ENCODE measurements at places on chromosomes 4 and X.

- no peaks in the 10 kb centered on the region for H3K4me1 ChIP-seq
- no peak overlapping the region for H3K4me3 ChIP-seq
- H3K36me3 ChIP-seq: no peaks in the 10 kb centered on the region
- H3K27me3 ChIP-seq: no peaks in the 10 kb centered on the region
- H3K27ac ChIP-seq: no peak overlapping the region
Measured at GRCh38 chrX:152989292-152989658, 4.6 kb downstream of the PNMA5 start.

- peaks cover 27% of the 10 kb centered on the region for H3K4me1 ChIP-seq
- H3K4me3 ChIP-seq: no peak overlapping the region
- H3K36me3 ChIP-seq: no peaks in the 10 kb centered on the region
Measured at GRCh38 chrX:47585273-47585672, 3.0 kb downstream of the TIMP1 start.

DNA sequence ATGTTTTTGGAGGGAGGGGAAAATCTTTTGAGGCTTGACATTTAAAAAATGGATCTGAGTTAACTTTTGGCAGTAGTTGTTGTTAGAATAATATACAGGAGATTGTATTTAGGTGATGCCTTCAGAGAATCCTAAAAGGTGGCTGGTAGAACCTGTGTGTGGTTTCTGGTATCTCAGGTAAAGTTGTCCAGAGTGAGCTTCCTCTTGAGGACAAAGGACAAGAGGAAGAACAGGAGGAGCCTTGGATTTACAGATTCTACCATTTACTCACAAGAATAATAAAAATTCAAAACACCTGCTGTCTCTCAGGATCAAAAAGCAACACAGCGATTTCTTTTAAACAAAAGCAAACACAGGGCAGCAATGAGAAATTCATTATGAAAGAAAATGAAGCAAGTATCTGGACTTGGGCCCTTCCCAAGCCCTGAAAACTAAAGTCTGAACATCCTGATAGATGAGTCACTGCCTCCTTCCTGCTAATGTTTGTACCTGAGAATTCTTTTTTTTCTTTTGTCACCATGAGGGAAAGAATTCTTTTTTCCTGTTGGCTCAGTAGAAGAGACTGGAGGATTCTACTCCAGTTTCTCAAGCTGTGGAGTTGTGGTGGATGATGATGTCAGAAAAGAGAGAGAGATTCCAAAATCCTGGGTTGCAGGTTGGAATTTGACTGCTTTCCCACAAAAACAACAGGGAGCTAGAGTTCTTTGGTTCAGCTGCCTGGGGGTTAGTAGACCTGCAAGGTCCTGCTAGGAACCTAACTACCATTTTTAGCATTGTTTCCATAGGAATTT is 31.5 kb upstream of the RAPGEF2 start:
- no peaks in the 10 kb centered on the region for H3K27me3 ChIP-seq
- H3K4me3 ChIP-seq: no peak overlapping the region
- no peaks in the 10 kb centered on the region for H3K4me1 ChIP-seq
- no peak overlapping the region for H3K27ac ChIP-seq
- H3K36me3 ChIP-seq: peaks cover 2% of the 10 kb centered on the region
- no peak for DNase-seq

DNA sequence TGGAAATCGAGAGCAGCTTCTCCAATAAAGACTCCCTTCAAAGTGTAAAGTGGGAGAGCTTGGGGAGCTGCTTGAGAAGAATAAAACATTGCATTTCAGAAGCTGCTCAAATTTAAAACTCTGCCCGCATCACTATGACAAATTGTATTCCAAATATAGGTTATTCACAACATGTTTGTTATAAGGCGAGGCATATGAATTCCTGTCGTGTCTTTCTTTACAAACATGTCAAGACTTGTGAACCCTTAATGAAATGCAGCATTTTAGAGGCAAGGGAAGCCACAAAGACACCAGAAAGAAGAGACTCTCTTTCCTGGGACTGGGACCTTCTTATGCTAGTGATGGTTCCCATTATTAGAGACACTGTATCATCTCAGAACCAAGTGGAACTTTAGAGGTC is 311.2 kb downstream of the DHX15 start:
- H3K27ac ChIP-seq: no peak overlapping the region
- no peaks in the 10 kb centered on the region for H3K36me3 ChIP-seq
- H3K4me3 ChIP-seq: no peak overlapping the region
- no peaks in the 10 kb centered on the region for H3K27me3 ChIP-seq
- DNase-seq: no peak

DNA sequence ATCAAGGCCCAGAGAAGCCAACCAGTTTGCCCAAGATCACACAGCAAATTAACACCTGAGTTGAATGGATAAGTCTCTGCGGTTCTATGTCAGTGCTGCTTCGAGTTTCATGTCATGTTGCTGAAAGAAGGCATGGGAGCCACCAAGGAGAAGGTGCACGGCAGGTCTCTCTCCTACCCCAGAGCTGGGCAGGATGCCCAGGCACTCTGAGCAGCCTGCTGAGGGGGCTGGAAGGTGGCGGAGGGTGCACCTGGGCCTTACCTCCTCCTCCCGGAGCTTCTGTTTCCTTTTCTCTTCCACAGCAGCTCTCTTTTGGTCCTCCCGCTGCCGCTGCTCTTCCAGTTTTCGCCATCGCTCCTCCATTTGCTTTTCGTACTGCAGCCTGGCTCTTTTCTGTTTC is 53.6 kb downstream of the MAP7D2 start:
- no peak for DNase-seq
- H3K36me3 ChIP-seq: no peaks in the 10 kb centered on the region
- no peaks in the 10 kb centered on the region for H3K27me3 ChIP-seq
- H3K27ac ChIP-seq: no peak overlapping the region
- no peaks in the 10 kb centered on the region for H3K4me1 ChIP-seq
- H3K4me3 ChIP-seq: no peak overlapping the region

- peaks cover 6% of the 10 kb centered on the region for H3K27me3 ChIP-seq
- H3K4me3 ChIP-seq: no peak overlapping the region
- no peak overlapping the region for H3K27ac ChIP-seq
- no peak for DNase-seq
- H3K36me3 ChIP-seq: no peaks in the 10 kb centered on the region
Measured at GRCh38 chr4:71156616-71157015, 163.2 kb downstream of the DCK start.

- no peaks in the 10 kb centered on the region for H3K36me3 ChIP-seq
- H3K4me3 ChIP-seq: no peak overlapping the region
- no peak for DNase-seq
- H3K4me1 ChIP-seq: no peaks in the 10 kb centered on the region
- H3K27ac ChIP-seq: no peak overlapping the region
Measured at GRCh38 chr4:112807083-112807482, 170.1 kb downstream of the LARP7 start.

DNA sequence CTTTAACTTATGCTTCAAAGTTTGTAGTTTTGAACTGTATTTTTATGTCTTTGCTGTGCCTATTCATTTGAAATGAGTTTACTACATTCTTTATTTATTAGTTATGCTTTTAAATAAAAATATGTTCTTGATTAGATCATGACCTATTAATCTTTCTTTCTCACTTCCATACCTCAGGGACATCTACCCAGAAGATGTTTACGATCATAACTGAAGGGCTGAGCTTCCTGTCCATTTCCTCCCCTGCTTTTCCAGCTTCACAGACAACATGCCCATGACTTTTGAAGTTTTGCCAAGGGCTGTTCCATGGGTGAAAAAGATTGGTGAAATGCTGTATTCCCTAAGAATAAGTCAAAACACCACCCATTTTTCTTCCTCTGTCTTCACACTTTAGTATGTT is 99.7 kb upstream of the DDIT4L start:
- no peaks in the 10 kb centered on the region for H3K36me3 ChIP-seq
- no peak overlapping the region for H3K27ac ChIP-seq
- DNase-seq: no peak

GRCh38 chrX:153614818-153615217 is 15.9 kb upstream of the CCNQ start:
- H3K36me3 ChIP-seq: peaks cover 4% of the 10 kb centered on the region
- H3K4me1 ChIP-seq: no peaks in the 10 kb centered on the region
- H3K27me3 ChIP-seq: peaks cover 8% of the 10 kb centered on the region
- H3K27ac ChIP-seq: no peak overlapping the region

- DNase-seq: no peak
- no peak overlapping the region for H3K4me3 ChIP-seq
- no peaks in the 10 kb centered on the region for H3K27me3 ChIP-seq
- H3K36me3 ChIP-seq: no peaks in the 10 kb centered on the region
Measured at GRCh38 chr4:85391589-85392410, 83.2 kb upstream of the ARHGAP24 start.

DNA sequence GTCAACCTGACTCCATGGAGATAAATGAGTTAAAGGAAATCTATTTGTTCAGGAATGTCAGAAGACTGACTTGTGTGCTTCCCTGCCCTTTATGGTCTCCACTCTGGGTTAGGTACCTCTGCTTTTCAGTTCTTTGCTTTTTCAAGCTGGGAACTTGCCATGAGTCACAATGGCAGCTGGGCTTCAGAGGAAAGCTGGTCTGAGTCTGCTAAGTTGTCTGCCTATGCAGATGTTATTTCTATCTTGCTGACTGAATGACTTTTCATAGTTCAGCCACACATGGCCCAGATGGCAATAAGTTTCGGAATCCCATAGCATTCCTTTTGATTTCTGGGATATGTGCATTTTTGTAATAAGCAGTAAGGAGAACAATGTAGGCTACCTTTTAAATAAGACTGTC is 337.9 kb upstream of the FGF13 start:
- H3K36me3 ChIP-seq: no peaks in the 10 kb centered on the region
- H3K27ac ChIP-seq: no peak overlapping the region
- no peak overlapping the region for H3K4me3 ChIP-seq
- no peak for DNase-seq

- no peak for DNase-seq
- H3K4me3 ChIP-seq: no peak overlapping the region
- peaks cover 44% of the 10 kb centered on the region for H3K4me1 ChIP-seq
- no peaks in the 10 kb centered on the region for H3K27me3 ChIP-seq
- H3K36me3 ChIP-seq: peaks cover 1% of the 10 kb centered on the region
Measured at GRCh38 chr4:101158134-101158482, 189.2 kb downstream of the PPP3CA start.

GRCh38 chr4:103634236-103634635 is 85.5 kb downstream of the TACR3 start:
- DNase-seq: no peak
- H3K36me3 ChIP-seq: no peaks in the 10 kb centered on the region
- H3K27ac ChIP-seq: no peak overlapping the region
- no peak overlapping the region for H3K4me3 ChIP-seq

DNA sequence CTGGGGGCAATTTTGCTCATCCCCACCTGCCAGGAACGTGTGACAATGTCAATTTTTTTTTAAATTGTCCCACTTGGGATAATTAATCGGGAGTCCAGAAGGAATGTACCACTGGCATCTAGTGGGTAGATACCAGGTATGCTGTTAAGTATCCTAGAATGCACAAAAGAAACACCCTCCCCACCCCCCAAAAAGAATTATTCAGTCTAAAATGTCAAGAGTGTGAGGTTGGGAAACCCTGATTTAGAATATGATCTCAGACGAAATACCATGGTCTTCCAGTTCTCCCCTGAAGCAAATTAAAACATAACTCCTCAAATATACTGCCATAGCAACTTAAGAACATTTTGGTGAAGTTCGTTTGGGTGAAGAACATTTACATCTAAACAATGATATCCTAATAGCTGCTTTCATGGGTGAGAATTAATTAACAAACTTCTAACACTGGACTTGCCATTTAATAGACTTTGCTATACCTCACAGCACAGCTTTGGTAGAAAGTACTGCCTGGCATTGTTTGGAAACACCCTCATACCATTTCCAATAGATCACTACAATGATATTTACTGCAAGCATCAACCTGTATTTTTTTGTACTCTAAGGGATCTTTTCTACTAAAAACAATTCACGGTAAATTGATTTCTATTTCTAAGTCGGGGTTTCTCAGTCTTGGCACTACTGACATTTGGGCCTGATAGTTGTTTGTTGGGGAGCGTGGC is 36.5 kb downstream of the SH3RF1 start:
- H3K27ac ChIP-seq: no peak overlapping the region
- no peaks in the 10 kb centered on the region for H3K36me3 ChIP-seq
- H3K27me3 ChIP-seq: peaks cover 48% of the 10 kb centered on the region
- H3K4me3 ChIP-seq: no peak overlapping the region

- peaks cover 6% of the 10 kb centered on the region for H3K36me3 ChIP-seq
- H3K27me3 ChIP-seq: no peaks in the 10 kb centered on the region
- H3K4me1 ChIP-seq: no peaks in the 10 kb centered on the region
- no peak for DNase-seq
Measured at GRCh38 chrX:19958552-19959486, 32.0 kb downstream of the BCLAF3 start.

GRCh38 chr4:16608123-16608522 is 290.3 kb downstream of the LDB2 start:
- H3K4me1 ChIP-seq: no peaks in the 10 kb centered on the region
- DNase-seq: no peak
- H3K27me3 ChIP-seq: no peaks in the 10 kb centered on the region
- H3K27ac ChIP-seq: no peak overlapping the region
- no peaks in the 10 kb centered on the region for H3K36me3 ChIP-seq

DNA sequence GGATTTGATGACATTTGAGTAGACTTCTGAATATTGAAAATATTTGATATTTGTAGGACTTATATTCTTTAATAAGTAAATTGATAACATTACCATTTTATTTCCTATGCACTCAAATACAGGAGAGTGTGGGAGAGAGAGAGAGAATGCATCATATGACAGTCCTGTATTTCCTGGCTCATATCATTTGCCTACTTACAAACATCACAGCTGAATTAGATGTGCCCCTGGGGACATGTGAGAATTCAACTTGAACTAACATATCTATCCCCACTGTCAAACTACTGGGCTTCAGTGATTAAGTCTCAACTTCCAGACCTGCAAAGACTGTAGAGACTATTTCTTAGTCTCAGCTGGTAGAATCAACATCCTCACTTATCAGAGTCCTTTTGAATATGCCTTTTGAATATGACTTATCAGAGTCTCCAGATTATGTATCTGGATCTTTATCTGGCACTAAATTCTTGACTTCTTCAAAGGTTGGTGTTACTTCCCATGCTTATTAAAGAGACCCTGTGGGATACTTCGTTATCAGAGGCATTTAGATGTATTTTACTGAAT is 75.5 kb downstream of the PABPC4L start:
- no peak for DNase-seq
- H3K27me3 ChIP-seq: no peaks in the 10 kb centered on the region
- no peak overlapping the region for H3K4me3 ChIP-seq
- no peaks in the 10 kb centered on the region for H3K36me3 ChIP-seq

GRCh38 chr4:78659264-78659663 is 107.7 kb downstream of the ANXA3 start:
- H3K36me3 ChIP-seq: no peaks in the 10 kb centered on the region
- no peak overlapping the region for H3K4me3 ChIP-seq
- peaks cover 6% of the 10 kb centered on the region for H3K27me3 ChIP-seq
- peaks cover 17% of the 10 kb centered on the region for H3K4me1 ChIP-seq
- no peak for DNase-seq
- no peak overlapping the region for H3K27ac ChIP-seq

- DNase-seq: no peak
- H3K27me3 ChIP-seq: peaks cover 26% of the 10 kb centered on the region
- H3K36me3 ChIP-seq: peaks cover 1% of the 10 kb centered on the region
Measured at GRCh38 chr4:26464420-26465095, 25.7 kb downstream of the CCKAR start.

- peaks cover 13% of the 10 kb centered on the region for H3K36me3 ChIP-seq
- no peaks in the 10 kb centered on the region for H3K27me3 ChIP-seq
- peak overlapping the region; percentile 1 for H3K4me3 ChIP-seq
Measured at GRCh38 chrX:72107320-72107719, 24.4 kb downstream of the RTL5 start.

- H3K4me3 ChIP-seq: no peak overlapping the region
- H3K27me3 ChIP-seq: peaks cover 36% of the 10 kb centered on the region
- no peak overlapping the region for H3K27ac ChIP-seq
- no peaks in the 10 kb centered on the region for H3K36me3 ChIP-seq
Measured at GRCh38 chr4:8696369-8697127, 104.0 kb downstream of the CPZ start.

GRCh38 chr4:78510681-78511080 is 40.9 kb upstream of the ANXA3 start:
- no peak overlapping the region for H3K27ac ChIP-seq
- H3K27me3 ChIP-seq: peaks cover 5% of the 10 kb centered on the region
- no peaks in the 10 kb centered on the region for H3K4me1 ChIP-seq
- H3K36me3 ChIP-seq: no peaks in the 10 kb centered on the region
- no peak for DNase-seq
